Activated CD8-positive, alpha-beta T cell treated with anti-CD3 and anti-CD28 coated beads for 36 hours (primary cell): ENCODE measurements at places on chromosomes 1 and 21. TPM values are rescaled to one million over a fixed set of nuclear protein-coding genes. Genes with fewer than 3 reads are reported as not detected.

GRCh38 chr1:14606632-14607031 lies 8.1 kb downstream of the KAZN start:
- no peak for DNase-seq

PAQR7 gene
- 6.8 TPM for total RNA-seq

GRCh38 chr21:21232320-21232719 lies 234.1 kb downstream of the NCAM2 start:
- DNase-seq, result no peak

GRCh38 chr1:108502138-108502537 lies 52.0 kb downstream of the NBPF6 start:
- DNase-seq, result no peak

GRCh38 chr1:33462405-33463164 lies 9.9 kb upstream of the ZSCAN20 start:
- DNase-seq, result no peak

GRCh38 chr1:217630711-217631591 lies at the start of the genes GPATCH2 and SPATA17:
Gene GPATCH2 (minus strand): TSS chr1:217631090. CDS start chr1:217630971, 119 bp downstream.
Gene SPATA17 (plus strand): TSS chr1:217631344. CDS start chr1:217631379, 35 bp downstream.
- peak; percentile 81 for DNase-seq

DNA sequence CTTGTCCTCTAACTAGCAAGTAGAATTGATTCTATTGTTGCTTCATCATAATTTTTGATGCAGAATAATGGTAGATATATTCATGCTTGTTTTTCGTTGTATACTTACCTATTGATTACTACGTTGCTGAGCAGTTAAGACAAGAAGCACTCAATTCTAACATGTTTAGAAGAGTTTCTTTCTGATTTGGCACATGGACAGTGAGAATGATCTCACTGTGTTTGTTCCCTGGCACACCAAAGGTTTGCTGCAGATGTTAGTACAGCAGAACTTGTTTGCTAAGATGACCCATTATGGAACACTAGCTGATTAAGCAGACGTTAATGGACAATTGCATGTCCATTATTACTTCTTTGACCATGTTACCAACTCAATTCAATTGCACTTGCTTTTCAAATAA lies 184.7 kb upstream of the SGIP1 start:
- DNase-seq, result no peak
